ENCODE measurements at places on chromosomes 16 and 17.

DNA sequence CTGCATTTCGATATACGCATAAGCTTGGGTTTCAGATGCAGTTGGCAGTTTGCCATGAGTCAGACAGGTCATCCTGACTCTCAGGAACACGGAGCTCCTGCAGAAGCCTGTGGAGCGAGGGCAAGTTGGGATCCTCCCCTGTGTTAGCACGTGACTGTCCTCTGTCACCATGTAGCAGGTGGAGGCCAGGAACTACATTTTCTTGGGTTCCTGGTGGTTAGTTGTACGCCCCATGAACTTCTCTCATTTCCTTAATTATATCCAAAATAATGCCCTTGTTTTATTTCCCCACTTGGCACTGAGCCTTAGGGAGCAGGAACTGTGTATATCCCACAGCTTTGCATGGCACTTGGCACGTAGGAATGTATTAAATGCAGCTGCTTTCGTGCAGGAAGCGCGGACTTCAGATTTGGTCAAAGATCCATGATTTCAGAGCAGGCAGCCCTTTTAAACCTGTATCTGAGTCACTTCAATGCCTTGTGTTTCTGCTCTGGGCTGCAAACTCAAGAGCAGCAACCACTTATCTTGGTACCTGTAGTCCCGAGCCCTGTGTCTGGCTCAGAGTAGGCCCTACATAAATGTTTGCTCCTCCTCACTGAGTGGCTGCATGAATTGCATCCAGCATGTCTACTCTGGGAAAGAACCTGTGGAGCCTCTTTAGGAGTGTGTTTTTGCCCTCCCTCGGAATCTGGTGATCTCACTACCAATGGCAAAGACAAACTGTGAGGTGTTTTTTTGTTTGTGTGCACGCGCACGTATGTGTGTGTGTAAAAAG lies 428.4 kb downstream of the MAF start:
- DNase-seq: no peak

DNA sequence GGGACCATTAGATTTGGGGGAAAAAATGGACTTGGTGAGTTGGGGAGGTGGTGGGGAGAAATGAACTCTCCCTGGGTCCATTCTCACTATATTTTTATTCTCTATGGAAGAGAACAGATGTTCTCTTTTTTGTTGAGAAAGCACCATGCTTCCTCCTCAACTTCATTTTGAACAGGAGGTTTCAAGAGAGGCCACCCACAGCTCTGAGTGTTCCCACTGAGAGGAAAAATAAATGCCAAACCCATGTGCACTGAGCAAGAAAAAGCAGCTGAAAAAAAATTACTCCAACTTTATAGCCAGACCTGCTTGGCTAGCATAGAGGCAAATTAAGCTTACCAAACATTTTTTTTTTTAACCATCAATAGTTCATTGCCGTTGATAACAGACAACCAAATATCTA lies 883.6 kb downstream of the KCNJ2 start:
- DNase-seq: no peak

- DNase-seq: no peak
Observed at GRCh38 chr17:21171309-21171922, 42.5 kb downstream of the TMEM11 start.

DNA sequence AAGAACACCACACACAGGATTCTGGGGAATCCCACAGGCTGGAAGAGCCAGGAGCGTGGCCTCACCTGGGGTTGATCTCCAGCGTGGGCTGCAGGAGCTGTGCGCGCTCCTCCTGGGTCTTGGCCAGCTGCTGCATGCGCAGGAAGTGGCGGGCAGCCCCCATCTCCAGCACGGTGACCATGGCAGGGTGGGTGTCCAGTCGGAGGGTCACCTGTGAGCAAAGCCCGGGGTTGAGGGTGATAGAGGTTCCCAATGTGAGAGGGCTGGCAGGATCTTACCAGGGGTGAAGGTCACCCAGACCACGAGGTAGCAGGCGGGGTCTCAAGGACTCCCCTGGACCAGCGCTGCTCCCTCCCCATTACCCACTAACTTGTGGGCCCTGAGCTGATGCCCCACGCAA lies 7.4 kb downstream of the DNASE1 start:
- no peak for DNase-seq

- no peak for DNase-seq
Observed at GRCh38 chr16:8828541-8829165, 31.0 kb downstream of the PMM2 start.

- DNase-seq: no peak
Observed at GRCh38 chr17:68443972-68444464, 13.3 kb downstream of the WIPI1 start.

All from NCI-H226 (cell line).